ENCODE measurements at places on chromosomes 2 and 18.

DNA sequence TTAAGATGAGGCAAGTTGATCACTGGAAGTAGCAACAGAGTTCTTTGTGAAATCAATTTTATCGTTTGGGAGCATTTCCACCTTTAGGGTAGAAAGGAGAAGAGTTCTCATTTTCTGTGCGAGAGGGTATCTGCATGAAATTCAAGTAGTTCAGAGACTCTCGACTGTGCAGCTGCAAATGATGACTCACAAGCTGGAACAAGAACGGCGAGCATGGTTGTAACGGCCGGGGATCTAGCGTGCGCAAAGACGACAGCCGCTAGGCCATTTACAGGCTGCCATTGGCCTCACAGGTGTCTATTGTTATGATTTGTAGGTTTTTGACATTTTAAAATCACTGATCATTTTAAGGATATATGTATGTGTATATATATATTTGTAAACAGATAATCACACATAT, 5.2 kb downstream of the KLHL29 start:
- DNase-seq, result peak; percentile 12

GRCh38 chr2:156379071-156379470, 46.5 kb upstream of the NR4A2 start:
- DNase-seq, result no peak

- DNase-seq, result peak; percentile 78
Observed at GRCh38 chr2:231680992-231681852, 27.1 kb upstream of the PTMA start.

- DNase-seq, result no peak
Observed at GRCh38 chr2:214730800-214731407, 78.6 kb downstream of the BARD1 start.

DNA sequence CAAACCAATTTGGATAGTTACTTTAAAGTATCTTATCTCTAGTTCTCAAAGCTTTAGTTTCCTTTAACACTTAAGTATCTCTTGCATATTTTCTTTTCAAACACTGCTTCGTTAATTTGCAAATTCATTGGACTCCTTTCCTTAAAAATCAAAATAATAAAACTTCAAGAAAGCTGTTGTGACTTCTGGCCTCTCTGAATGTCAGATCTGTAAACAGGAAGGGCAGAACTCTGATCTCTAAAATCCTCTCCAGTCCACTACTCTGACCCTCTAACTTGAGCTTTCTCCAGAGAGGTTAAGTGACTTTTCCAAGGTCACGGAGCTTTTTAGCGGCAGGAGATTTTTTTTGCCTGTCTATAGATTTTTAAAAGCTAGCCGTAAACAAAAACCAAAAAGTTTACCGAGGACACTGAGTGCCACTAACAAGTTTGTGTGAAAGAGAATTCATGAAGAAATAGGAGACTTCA, 155.5 kb downstream of the TGIF1 start:
- no peak for DNase-seq

All from DMS153 (cell line).